ENCODE measurements at places on chromosomes 3 and 15.

GRCh38 chr3:133041524-133041829, 3.3 kb downstream of the TMEM108 start:
- DNase-seq, result no peak

- DNase-seq, result no peak
These were observed 367.5 kb upstream of the THBS1 start for GRCh38 chr15:39213385-39213840.

GRCh38 chr3:88443066-88443465, 293.3 kb downstream of the C3orf38 start:
- no peak for DNase-seq

- no peak for DNase-seq
These were observed 48.1 kb upstream of the TPM1 start for GRCh38 chr15:62994439-62994838.

GRCh38 chr15:42803436-42803835, 66.5 kb upstream of the CDAN1 start:
- no peak for DNase-seq

DNA sequence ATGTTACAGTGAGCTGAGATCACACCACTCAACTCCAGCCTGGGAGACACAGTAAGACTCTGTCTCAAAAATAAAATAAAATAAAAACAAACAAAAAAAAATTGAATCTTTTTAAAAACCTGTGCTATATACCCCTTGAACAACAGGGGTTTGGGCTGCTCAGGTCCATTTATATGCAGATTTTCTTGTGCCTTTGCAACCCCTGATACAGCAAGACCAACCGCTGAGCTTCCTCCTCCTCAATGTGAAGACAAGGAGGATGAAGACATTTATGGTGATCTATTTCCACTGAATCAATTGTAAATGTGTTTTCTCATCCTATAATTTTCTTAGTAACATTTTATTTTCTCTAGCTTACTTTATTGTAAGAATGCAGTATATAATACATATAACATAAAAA, 831.0 kb upstream of the ARPP21 start:
- no peak for DNase-seq

GRCh38 chr3:97009427-97010019, 195.1 kb downstream of the EPHA6 start:
- no peak for DNase-seq

DNA sequence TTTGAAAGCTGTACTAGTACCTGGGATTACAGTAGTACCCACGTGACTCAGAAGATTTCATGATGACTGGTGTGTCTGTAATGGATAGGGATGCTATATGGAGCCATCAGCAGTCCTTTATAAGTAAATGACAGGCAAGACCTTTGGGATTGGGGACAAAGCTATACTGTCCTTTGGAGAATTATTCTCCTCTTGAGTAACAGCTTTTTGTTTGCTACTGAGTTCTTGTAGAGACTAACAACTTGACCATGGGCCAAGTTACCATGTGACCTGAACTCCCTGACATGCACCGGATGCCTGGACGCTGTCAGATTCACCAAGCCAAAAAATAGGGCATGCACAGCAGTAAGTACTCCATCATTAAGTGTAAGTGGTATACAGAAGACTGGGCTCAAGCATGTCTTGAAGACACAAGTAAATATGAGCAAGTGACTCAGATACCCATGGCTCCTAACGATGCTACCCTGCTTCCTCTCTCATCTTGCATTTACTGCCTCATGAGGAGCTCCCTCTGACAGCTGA, 12.9 kb downstream of the SEC11A start:
- DNase-seq, result peak; percentile 35
